Activated naive CD8-positive, alpha-beta T cell treated with anti-CD3 and anti-CD28 coated beads, Interleukin-2, amount 10 ng/mL, durations not matched to agents 7 days and 5 days (primary cell): ENCODE measurements at places on chromosomes 3 and 15. TPM values are rescaled to one million over a fixed set of nuclear protein-coding genes. Genes with fewer than 3 reads are reported as not detected.

- DNase-seq: no peak
Measured at GRCh38 chr3:55637906-55638638, 151.0 kb upstream of the WNT5A start.

GRCh38 chr3:124927574-124928045, 6.9 kb downstream of the MUC13 start:
- no peak for DNase-seq

GRCh38 chr3:126317029-126317996, 39.9 kb downstream of the KLF15 start:
- DNase-seq: no peak

DNA sequence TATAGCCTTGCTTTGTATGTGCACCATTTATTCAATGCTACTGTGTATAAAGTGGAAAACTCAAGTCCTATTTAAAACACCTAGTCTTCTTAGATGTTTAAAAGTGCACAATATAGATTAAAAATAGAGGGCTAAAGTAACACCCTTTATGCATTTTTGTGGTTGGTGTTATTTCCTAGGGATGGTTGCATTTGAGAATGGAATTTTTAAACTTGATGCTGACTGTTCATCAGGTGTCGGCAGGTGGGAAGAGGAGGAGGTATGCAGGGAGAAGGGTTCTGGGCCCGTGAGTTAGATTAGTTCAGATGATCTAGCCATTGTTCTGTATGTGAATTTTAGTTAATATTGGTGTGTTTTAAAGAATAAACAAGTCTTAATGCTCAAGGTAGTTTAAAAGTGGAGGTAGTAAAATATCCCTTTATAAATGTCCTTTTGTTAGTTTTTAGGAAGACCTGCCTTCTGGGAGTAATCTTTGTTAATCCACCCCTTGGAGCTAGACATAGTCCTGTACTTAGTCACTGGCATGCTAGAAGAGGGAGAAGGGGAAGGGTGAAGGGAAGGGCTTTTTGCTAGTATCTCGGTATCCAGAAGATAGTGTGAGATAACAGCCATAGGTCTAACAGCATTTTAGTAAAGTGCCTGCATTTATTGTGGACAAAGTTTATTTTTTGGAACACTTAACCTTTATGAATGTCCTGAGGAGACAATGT, 8.1 kb upstream of the SRPRB start:
- DNase-seq: no peak

GRCh38 chr15:101371519-101371918, 76.5 kb upstream of the SNRPA1 start:
- no peak for DNase-seq

CHL1 gene
- total RNA-seq: not detected
